Left ventricle myocardium superior (tissue), 1 donor: ENCODE measurements at places on chromosomes 4 and X. TPM values are rescaled to one million over a fixed set of nuclear protein-coding genes. Genes with fewer than 3 reads are reported as not detected.

EBP gene
- total RNA-seq, result 55.4 TPM

PNCK gene
- 14.5 TPM for total RNA-seq

CABS1 gene
- total RNA-seq, result not detected

ZNF185 gene
- total RNA-seq, result 2.5 TPM

PDCL2 gene
- not detected for total RNA-seq

IL13RA2 gene
- not detected for total RNA-seq

NXF2 gene
- not detected for total RNA-seq

KDR gene
- total RNA-seq, result 21.2 TPM

NR3C2 gene
- total RNA-seq, result 22.6 TPM

DRP2 gene
- total RNA-seq, result 0.05 TPM

DNA sequence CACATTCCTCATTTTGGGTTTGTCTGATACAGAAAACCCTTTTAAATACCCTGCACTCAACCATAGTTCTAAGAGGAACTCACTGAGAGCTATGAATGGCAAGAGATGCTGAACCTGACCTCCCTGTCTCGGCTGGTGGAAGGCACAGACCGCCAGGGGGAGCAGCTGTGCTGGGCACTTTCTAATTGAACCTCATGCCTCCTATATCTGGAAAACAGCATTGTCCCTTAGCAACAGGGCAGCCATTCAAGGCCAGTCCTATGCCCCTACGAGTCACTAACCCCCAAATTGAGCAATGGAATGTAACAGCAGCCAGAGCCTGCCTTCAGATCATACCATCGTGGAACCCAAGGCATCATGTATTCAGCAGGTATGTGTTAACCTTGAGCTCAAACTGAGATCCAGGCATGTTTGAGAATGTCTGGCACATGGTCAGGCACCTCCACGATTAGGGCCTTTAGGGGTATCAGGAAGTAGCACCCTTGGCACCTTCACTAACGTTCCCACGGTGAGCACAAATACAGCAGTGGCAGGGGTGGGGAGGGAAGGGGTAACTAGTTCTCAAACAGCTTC lies 5.1 kb downstream of the USP27X start:
- DNase-seq, result peak; percentile 73

GRCh38 chr4:41216294-41217019 lies 2.1 kb upstream of the APBB2 start:
- DNase-seq, result peak; percentile 77

GRCh38 chr4:175813204-175813603 lies 1.1 kb upstream of the GPM6A start:
- no peak for DNase-seq

DNA sequence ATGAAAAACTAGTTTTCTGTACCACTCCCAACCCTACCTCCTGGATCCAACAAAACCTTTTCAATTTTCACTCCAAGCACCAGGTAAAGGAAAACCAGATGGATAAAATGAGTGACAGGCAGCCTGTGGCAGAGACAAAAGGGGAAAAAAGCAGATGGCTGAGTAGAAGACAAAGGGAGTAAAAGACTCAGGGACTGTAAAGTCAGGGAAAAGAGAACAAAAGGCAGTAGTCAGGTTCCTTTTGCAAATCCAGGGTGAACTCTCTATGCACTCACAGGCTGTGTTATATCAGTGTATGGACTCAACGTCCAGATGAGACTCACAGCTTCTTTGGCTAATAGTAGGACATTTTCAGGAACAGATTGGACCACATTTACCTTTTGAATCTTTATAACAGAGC lies 54.2 kb downstream of the QRFPR start:
- DNase-seq, result no peak

- no peak for DNase-seq
Observed at GRCh38 chrX:138856881-138857604, 145.5 kb upstream of the FGF13 start.

DNA sequence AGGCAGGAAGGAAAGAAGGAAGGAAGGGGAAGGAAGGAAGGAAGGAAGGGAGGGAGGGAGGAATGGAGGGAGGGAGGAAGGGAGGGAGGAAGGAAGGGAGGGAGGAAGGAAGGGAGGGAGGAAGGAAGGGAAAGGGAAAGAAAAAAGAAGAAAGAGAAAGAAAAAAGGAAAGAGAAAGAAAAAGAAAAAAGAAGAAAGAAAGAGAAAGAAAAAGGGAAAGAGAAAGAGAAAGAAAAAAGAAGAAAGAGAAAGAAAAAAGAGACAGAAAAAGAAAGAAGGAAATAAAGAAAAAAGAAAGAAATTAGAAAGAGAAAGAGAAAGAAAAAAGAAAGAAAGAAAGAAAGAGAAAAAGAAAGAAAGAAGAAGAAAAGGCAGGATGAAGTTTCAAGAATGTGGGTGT lies 15.0 kb upstream of the NHSL2 start:
- no peak for DNase-seq

DNA sequence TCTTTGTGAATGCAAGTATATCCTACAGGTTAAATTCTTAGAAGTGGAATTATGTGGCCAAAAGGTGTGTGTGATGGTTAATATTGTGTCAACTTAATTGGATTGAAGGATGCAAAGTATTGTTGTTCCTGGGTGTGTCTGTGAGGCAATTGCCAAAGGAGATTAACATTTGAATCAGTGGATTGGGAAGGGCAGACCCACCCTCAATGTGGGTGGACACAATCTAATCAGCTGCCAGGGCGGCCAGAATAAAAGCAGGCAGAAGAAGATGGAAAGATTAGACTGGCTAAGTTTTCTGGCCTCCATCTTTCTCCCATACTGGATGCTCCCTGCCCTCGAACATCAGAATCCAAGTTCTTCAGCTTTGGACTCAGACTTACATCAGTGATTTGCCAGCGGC lies 76.2 kb upstream of the GBA3 start:
- DNase-seq, result no peak

DNA sequence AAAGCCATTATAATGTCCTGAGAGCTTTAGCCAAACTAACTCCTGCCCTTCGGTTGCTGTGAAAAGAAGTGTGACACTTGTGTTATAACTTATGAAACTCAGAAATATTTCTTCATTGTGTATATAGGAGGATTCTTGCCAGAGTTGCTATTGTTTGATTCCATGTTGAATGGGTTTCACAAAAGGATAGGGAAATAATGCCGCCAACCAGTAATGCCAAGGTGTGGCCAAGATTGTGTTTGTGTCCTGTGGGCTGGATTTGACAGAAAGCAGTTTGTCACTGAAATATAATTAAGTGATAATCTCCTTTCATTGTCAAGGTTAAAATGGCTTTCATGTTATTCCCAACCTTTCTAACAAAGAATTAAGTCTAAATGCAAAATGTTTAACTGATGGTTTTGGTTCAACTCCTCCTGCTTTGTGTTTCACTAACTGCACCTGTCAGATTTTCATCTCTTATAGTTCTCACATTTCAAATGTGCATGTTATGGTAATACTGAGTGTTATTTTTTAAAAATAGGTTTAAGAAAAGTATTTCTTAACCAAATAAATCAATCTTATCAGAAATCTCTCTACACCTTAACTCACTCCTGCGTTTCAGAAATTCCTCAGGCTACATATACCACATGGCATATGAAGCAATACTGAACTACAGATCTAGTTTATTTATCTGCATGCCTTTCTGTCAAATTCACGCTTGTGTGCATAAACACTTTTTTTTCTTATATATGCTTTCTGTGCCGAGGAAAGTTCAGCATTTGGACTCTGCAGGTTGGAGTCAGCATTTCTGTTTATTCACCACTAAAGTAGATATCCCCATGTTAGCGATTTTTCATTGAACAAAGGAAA lies at the start of gene CLDN22:
CLDN22 (minus strand) TSS at position 66 of the 849 bp plus-strand sequence; CDS start at position 8, 58 bp downstream.
- DNase-seq, result no peak

GRCh38 chrX:92213786-92214185 lies 434.6 kb downstream of the PCDH11X start:
- DNase-seq, result no peak

DNA sequence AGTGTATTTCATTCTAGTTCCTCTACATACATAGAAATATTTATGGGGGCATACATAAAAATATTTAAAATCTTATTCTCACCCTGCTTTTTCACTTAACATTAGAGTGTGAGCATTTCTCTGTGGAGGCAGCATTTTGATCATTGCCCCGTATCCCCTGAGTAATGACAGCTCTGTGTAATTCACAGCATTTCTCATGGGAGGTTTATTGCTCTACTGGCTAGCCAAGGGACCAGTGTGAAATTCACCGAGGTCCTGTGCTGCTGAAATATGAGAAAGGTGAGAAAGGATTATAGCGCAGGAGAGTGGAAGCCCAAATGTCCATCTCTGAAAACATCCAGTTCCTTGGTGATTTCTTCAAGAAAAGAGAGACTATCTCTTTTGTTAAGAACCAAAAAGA lies 22.9 kb downstream of the PDGFC start:
- DNase-seq, result no peak

DNA sequence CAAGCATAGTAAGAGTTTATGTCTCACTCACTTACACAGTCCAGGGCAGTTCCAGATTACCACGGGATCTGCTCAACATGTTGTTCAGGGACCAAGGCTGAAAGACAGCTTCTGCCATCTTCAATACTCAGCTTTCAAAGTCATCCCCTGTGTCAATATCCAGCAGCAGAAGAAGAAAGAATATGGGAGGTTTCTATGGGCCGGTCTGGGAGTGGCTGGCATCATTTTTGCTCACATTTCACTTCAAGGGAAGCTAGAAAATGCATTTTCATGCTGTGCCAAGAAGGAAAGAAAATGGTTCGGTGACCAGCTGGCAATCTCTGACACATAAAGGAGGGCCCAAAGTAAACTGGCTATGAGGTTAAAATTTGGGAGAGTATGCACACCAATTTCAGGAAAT lies 211.5 kb upstream of the KLF3 start:
- no peak for DNase-seq

DNA sequence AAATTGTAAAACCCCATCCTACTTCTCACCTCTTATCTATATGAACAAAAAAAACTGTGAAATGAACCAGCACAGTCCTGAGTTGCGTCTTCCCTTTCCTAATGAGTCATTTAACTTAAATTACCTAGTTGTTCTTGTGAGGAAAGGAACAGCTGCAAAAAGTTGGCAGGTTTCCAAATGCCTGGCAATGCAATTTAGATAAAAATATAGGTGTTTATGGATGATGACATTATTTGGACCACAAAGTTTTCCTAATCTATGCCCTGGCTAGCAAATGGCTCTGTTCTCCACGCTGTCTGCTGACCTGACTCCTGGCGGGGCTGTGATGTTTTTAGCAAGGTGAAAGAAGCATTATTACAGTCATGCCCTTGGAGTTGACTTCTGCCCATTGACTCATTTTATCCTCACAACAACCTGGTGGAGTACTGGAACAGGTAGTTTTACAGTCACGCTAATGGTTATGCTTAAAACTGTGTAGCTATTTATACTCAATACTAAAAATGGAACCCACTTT lies 29.8 kb upstream of the RELL1 start:
- no peak for DNase-seq
